GF-D8 (cell line): ENCODE measurements at places on chromosomes 6 and 20.

DNA sequence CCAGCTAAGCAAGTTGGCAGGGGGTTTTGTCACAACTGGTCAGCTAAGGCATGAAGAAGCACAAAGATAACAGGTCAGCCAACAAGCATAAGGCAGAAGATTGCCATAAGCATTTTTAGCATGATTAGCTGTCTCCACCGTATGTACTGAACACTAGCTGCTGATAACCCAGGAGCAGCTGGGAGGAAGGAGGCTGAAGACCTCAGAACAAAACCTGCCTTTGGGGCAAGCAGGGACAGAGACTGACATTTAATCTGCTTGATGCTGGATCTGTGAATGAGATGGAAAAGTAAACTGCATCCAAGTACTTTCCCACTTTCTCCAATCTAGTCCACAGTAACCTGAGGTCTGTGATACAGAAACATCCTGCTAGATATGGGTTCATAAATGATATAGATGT lies 353.0 kb upstream of the MAP3K7 start:
- no peak for DNase-seq

DNA sequence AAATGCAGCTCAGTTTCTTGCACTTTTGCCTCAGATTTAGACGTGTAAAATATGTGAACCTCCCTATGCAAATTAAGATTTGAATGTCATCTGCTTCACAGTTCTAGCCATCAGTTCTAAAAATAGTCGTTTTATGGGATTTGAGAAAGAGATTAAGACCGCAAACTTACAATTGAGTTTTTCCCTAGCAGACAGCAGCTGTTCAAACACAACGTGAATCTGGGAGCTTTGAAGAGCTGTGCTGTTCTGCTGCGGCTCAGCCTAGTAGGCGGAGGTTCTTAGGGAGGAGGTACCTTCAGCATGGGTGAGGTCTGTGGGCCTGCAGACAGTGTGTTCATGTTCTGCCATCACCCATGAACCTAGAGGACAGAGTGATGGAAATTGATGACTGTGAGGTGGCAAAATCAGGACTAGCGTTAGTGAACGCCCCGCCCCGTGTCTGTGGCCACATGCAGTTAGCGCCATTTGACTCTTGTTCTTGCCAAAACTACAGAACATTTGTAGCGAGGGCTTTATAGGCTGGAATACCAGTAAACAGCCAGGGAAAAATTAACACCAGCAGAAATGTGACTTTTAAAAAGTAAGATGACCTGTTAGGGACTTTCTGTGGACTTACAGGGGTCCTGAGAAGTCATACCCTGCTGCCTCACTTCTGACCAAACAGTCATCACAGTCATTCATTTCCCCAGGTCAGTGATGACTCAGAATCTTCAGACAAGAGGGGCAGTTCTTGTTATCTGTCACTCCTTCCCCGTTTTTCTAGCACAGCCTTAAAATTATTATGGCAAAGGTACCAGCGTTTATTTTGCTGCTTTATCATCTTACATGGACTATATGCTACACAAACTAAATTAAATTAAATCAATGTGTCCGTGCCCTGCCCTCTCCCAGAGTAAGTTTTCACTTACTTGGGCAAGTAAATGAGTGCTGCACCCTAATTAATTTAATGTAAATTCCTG lies 84.3 kb upstream of the TMEM181 start:
- peak; percentile 5 for DNase-seq

DNA sequence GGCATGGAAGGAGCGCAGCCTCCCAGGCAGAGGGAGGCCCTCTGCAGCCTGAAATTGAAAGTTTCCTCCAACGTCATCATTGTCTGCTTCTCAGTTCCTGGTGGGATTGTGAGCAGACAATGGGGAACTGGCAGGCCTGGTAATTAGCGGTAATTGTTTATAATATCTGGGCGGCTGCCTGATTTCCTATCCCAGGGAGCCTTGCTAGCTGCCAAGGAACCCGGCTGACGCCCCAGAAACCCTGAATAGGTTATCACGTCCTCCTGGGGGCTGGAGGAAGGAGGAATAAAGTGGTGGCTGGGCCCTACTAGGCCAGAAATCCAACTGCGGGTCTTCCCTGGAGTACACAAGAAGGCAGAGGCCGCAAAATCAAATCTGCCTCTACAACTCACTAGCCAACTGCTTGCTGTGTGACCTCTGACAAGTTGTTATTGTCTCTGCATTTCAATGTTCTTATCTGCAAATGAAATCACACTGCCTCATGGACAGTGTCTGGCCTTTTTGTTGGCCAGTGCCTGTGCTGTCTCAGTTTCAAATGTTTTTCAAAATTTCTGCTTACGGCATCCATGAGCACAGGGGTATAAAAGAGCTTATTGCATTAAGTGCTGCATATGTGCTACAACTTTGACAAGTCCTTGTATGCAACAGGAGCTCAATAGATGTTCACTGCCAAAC lies 16.9 kb downstream of the KCNK15 start:
- DNase-seq = no peak

DNA sequence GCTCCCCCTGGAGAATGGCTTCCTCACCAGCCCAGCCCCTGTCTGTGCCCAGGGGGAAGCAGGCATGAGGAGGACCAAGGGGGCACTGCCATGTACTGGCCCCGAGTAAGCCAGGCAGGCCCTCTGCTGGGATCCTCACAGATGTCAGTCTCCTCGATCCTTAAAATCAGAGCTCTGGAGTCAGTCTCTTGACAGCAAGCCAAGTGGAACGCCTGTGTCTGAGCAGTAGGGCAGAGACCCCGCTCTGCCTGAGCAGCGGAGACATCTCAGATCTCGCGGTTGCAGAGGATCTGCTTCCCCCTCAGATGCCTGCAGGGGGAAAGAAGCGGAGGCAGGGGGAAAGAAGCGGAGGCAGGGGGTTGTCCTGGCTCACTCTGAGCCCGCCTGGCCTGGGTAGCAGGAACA lies 92.6 kb downstream of the SNX5 start:
- DNase-seq = no peak

DNA sequence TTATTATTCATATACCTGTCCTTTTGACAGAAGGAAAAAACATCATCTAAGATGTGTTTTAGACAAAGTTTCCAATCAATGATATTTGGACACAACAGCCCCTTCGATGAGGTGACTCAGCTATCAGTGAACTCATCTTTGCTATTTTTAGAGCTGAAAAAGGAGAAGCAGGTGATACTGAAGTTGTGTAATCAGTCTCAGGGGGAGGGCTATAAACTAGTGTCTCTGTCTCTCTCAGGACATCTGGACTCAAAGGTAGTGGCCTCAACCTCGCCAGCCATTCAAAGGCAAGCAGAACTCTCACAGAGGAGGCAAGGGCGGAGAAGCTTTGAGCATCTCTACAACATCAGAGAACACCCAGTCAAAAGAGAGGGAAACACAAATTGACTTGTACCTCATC lies 135.4 kb downstream of the BFSP1 start:
- no peak for DNase-seq

DNA sequence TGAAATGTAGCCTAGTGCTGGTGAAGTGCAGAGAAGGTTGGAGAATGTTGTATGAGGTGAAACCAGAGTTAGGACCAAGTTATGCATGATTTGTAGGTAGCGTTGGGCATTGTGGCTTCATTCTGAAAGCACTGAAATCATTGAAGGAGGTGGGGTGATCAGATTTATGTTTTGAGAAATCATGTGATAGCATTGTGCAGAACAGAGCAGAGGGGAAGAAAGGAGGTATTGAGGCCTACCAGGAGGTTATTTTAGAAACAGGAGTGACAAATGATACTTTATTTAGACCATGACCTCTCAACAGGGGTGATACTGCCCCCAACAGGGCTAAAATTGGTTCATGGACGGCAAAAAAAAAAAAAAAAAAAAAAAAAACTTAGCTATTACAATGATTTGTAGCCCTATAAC lies 15.6 kb upstream of the HMGN3 start:
- DNase-seq = no peak

GRCh38 chr6:111727802-111728201 lies 122.1 kb upstream of the TRAF3IP2 start:
- DNase-seq = no peak

GRCh38 chr6:85669735-85670194 lies 27.1 kb upstream of the SYNCRIP start:
- DNase-seq = no peak

- DNase-seq = no peak
These were observed 168.6 kb upstream of the GGTLC1 start for GRCh38 chr20:24157213-24157612.

- DNase-seq = no peak
These were observed 177.1 kb upstream of the MAP3K7 start for GRCh38 chr6:90764001-90764400.

- no peak for DNase-seq
These were observed 39.6 kb downstream of the VEGFA start for GRCh38 chr6:43809417-43810305.

DNA sequence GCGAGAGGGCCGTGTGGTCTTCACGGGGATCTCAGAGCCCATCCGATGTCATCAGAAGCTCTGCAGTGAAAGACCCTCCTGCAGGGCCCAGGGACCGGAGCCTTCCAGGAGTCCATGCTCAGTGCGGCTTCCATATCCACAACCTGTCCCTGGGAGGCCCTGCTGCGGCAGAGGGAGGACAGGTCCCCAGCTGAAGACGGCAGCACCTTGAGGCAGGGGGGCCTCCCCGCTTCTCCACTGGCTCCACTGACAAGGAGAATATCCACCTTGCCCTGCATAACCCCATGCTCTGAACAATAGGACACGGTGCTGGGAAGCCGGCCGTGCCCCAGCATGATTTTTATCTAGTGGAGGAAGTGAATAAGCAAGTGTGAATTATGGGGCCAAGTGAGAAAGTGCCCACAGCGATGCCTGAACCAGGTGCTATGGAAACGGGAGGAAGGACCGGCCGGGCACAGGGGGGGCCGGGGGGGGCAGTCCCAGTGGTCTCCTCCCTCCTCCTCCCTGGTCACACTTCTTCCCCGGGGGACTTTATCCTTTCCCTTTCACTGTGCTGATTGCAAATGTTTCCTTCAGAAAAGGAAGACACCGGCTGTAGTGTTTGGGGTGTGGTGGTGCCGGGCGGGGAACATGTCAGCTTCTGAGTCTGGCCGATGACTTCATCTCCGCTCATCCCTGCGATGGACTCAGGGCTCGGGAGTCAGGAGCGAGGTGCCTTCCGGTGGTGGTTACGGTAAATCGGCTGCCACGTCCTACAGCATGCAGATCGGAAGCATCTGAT lies 225.1 kb downstream of the ERMARD start:
- no peak for DNase-seq
